ENCODE measurements at places on chromosomes 2 and 18. TPM values are rescaled to one million over a fixed set of nuclear protein-coding genes. Genes with fewer than 3 reads are reported as not detected.

GRCh38 chr2:105928563-105928962 lies 183.9 kb downstream of the NCK2 start:
- DNase-seq = no peak

The ADCYAP1 gene
- 1.1 TPM for total RNA-seq

The MRPL33 gene
- total RNA-seq = 101 TPM

The SCYGR4 gene
- total RNA-seq = not detected

- DNase-seq = no peak
Observed at GRCh38 chr2:1848599-1848995, 104.3 kb upstream of the PXDN start.

- no peak for DNase-seq
Observed at GRCh38 chr2:68420254-68420910, 46.7 kb downstream of the FBXO48 start.

The HOXD1 gene
- 1.8 TPM for total RNA-seq

DNA sequence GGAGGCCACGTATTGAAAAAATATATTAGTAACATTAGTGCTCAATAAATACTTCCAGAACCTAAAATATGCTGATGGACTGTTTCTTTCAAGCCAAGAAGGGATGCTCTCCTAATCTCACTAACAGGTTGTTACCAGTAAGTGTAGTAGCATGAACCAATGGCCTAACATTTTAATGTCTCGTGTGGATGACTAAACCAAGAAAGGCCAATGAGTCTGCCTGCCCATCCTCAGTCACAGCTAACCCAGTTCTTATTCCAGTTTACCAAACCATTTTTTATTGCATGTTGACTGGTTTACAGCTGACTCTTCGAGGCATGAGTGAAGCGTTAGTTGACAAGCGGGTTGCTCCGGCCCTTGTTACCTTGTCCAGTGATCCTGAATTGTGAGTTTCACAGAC lies 45.1 kb upstream of the TNFRSF11A start:
- no peak for DNase-seq

The RGPD8 gene
- 24.3 TPM for total RNA-seq

DNA sequence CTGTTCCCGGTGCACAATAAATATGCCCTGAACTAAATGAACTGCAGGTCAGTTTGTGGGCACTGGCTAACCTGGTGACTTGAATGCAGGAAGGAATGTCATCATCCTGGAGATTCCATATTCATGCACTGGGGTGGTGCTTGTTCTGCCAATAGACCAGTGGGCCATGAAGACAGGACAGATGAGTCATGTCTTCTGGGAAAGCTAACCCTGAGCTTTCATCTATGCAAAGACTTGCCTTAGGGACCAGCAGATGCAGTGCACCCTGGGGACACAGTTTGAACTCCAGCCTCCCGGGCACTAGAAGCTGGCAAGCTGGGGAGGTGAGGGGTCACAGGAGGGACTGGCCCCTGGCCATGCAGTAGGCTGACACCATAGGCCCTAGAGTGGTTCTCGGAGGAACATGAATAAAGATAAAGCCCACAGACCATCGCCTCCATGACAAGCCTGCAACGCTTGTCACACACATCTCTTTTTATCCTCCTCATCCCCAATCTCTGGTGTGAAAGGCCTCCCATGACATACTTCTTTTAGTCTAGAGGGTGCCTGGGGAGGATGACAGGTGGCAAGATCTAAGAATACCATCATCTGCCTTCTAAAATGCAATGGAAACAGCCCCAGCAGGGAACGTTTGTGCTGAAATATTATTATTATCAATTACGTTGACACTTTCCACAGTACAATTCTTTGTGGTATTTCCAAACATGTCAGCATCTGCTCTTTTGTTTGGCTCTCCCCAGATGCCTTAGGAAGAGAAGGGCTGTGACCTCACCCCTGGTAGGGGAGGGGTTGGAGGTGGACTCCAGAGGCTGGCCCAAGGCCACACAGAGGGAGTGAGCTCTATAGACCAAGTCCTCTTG lies 267.4 kb upstream of the RAB6C start:
- DNase-seq = no peak

The ABHD3 gene
- total RNA-seq = 11.5 TPM

- no peak for DNase-seq
Observed at GRCh38 chr2:55771612-55772011, 78.0 kb upstream of the PNPT1 start.

- DNase-seq = no peak
Observed at GRCh38 chr18:75129717-75130477, 79.0 kb downstream of the PTGR3 start.

DNA sequence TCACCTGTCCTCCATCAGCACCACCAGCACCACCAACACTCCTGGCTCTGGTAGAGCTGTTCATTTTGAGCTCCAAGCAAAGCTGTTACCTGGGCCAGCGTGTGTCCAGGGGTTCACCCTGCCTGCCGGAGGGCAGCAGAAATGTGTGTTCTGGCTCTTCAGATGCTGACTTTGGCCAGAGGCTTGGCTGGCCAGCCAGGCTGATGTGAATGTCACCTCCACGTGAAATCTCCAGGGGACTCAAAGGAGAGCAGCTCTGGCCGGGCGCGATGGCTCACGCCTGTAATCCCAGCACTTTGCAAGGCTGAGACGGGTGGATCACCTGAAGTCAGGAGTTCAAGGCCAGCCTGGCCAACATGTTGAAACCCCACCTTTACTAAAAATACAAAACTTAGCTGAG lies 33.5 kb downstream of the CIB4 start:
- no peak for DNase-seq

The TBR1 gene
- total RNA-seq = not detected

- DNase-seq = peak; percentile 30
Observed at GRCh38 chr2:62293490-62294271, 97.8 kb downstream of the B3GNT2 start.

DNA sequence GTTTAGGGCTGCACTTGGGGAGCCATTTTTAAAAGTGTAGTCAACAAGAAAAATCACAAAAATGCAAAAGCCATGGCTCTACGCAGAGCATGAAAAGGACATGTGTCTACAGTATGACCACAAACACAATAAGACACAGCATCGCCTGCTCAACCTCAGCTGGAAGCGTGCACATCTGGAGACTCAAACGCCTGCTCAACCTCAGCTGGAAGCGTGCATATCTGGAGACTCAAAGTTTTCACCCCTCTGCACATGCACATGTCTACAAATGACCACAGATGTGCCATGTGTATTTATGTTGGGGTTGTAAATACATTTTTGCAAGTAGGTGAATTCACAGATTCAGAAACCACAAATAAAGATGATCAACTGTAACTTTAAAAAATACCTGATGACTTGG lies 196.9 kb downstream of the DOK6 start:
- no peak for DNase-seq

- DNase-seq = no peak
Observed at GRCh38 chr2:108993095-108993937, 4.3 kb upstream of the EDAR start.

- DNase-seq = no peak
Observed at GRCh38 chr2:37802211-37802752, 122.8 kb upstream of the RMDN2 start.

The DSC3 gene
- total RNA-seq = 12.4 TPM

GRCh38 chr2:121860758-121861227 lies 105.3 kb downstream of the TSN start:
- DNase-seq = no peak

- DNase-seq = no peak
Observed at GRCh38 chr2:203951366-203951902, 14.9 kb downstream of the ICOS start.

The INO80D gene
- total RNA-seq = 24.3 TPM

The LINC00305 gene
- total RNA-seq = not detected
